Activated CD8-positive, alpha-beta memory T cell treated with anti-CD3 and anti-CD28 coated beads for 1 hour (primary cell): ENCODE measurements at places on chromosomes 3 and 15.

DNA sequence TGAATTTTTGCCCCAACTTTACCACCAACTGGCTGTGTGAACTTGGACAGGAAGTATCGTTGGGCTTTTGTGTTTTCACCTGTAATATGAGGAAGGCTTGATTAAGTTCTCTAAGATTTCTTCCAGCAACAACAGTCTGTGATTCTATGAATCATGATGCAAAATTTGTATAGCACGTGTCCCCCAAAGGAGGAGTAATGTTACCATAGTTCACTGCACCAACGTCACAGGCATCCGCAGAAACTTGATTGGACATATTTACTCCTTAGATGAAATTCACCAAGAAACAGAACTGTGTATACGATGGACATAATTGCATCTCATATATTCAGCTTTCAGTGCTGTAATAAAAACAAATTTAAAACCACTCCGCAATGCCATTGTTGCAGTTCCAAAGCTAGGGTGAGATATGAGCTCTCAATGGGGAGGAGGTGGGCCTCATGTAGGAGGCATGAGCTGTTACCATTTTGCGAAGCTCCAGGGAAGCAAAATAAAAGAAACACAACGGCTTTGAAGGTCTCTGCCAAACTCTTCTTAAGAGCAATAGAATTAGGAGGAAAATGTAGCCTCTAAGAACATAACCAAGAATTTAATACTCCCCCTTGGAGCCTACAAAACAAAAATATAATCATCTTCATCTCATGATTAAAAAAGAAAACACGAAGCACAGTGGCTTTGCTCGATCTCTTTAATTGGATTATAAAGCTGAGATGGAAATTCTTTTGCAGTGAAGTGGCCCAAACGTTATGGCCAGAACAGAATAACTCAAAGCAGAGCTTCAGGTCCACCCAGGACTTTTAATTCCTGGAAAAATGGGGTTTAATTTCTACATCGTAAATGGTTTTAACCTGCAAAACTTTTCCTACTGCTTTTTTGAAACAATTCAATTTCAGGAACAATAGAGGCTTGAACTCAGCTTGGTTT lies 80.7 kb downstream of the CHST2 start:
- DNase-seq: no peak

DNA sequence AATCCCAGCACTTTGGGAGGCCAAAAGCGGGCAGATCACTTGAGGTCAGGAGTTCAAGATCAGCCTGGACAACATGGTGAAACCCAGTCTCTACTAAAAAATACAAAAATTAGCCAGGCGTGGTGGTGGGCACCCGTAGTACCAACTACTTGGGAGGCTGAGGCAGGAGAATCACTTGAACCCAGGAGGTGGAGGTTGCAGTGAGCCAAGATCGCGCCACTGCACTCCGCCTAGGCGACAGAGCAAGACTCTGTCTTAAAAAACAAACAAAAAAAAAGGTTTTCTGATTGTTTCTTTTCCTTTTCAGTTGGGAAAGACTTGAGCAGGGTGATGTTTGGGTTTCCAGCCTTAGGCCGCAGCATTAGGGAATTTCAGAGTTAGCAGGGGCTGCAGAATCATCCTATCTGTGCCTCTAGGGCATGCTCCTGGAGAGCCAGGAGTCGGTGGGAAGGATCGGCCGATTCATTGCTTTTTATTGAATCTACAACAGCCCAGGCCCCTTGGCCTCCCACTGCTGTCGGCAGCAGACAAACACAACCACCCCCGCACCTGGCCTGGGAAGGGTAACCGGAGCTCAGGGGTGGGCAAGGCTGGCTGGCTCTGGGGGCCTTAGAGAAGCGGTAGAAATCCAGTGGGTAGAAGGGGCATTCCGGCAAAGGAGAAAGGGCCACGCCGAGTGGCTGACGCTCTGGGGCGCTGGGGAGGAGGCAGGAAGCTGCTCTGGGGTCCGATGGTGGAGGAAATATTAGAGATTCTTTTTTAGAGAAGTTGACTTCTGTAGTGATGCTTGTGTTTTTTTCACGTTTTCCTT lies 6.3 kb downstream of the CHAC1 start:
- DNase-seq: no peak

DNA sequence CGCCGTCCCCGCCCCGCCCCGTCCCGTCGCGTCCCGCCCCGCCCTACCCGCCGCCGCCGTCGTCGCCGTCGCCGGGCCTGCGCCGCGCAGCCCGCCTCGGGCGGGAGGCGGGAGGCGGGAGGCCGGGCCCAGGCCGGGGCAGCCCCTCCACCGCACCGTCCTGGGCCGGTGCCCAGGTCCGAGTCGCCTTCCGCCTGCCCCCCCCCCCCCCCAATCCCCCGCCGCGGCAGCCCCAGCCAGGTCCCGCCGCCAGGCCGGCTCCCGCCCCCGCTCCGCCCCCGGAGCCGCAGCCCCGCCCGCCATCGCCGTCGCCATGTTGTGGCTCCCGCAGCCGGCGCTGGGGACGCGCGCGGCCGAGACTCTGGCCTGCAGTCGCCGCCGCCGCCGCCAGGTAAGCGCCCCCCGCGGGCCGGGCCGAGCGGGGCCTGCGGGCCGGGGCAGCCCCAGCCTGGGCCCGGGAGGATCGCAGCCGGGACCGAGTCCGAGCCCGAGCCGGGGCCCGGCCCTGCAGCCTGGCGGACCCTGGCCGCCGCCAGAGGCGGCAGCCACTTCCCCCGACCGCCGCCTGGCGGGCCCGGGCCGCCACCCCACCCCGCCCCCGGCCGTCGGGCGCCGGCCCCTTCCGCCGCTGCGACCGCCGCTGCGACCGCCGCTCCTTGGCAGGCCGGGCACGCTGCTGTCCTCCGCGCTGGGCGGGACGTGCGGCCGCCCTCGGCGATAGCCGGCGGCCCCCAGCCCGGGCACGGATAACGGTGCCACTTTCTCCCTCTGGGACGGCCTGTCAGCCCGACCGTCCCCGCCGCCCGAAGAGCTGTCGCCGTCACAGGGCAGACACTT lies at the start of gene ZNF592:
ZNF592 (plus strand) TSS at position 319 of the 837 bp plus-strand sequence. CDS start 34,084 bp downstream, outside the sequence.
- DNase-seq: peak; percentile 78

- DNase-seq: no peak
Measured at GRCh38 chr15:98480844-98481243, 167.5 kb upstream of the IGF1R start.

DNA sequence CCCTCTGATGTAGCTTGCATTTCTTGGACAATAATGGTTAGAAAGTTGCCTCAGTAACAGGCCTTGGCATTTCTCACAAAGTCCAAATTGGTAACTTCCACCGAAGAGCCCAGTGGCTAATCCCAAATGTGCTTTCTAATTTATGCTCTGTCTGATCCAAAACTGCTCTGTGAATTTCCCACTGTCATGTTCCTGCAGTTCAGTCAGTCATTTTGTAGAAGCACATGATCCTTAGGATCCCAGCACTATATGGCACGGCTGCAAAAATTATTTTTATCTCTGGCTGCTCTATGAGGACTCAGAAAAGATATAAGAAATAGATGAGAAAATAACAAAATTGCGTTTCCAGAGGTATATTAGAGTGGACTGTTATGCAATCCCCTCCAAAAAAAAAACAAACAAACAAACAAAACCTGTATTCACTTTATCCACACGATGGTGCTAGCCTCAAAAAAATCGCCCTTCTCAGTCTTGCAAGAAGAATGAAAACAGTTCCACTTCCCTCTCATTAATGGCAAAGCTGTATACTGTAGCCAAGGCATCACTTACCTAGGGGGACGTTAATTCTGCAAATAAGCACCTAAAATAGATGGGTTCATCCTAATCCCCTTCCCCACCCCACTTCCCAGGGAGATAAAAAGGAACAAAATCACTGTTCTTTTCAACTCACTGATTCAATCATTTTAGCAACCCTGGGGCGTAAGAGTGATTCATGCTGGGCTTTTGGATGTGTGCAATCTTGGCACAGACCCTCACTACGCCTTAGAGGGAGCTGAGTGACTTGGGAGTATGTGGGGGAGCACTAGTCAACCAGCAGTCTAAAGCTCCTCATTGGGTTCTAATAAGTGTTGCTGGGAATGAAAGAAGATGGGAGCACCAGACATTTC lies 61.3 kb downstream of the TMCO5A start:
- no peak for DNase-seq

DNA sequence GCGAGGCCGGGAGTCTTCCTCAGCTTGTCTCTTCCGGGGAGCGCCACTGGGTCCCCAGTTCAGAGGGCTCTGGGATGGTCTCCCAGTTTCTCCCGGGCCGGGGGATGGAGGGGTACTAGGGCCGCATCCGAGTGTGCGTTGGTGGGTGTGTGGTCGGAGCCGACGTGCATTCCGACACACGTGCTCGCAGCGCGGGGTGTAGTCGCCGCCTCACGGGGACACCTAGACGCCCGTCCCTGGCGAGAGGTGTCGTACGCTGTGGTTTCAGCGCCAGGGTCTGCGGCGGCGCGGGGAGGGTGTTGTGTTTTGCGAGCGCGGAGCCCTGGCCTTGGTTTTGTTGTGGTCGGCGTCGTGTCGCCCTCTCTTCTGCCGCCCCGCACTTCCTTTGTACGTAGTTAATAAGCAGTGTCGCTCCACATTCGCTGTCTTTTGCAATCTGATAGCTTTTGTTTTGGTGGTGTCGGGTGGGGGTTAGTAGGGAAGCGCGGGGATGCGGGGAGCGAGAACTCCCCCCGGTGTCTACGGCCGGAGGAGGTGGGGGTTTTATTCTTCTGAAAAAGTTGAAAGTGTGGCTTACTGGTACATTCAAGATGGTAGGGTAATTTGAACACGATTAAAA lies 2.2 kb downstream of the IGF1R start:
- no peak for DNase-seq

DNA sequence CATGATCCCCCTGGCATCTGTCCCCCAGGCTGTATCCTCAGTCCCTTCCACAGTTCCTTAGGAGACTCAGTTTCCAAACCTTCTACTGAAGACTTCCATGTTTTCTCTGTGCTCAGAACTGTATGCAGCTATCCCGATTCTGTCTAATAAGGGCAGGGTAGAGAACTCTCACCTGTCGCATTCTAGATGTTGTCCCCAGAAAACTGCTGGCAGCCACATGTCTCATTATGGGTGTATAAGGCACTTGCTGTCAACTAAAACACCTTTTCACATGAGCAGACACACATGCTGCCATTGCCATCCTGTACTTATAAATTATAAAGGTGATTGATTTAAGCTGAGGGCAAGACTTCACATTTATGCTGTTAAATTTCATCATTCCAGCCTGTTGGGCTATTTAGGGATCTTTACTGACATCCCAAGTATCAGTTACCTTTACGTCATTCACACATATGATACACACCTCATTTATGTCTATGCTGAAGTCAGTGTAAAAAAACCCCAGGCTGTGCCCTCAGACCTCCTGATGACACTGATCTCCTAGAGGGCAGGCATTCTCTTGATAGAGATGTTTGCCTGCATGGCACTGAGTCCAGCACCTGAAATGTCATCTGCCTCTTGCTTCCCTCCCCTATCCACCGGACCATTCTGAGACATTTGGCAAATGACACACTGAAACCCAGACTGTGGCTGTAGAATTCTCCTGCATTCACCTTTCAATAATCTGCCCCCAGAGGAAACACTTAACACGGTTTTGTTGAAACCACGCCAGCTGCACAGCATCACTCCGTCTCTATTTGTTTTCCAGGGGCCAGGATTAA lies 35.8 kb downstream of the BTD start:
- no peak for DNase-seq

GRCh38 chr15:35560258-35560657 lies 14.3 kb upstream of the DPH6 start:
- DNase-seq: no peak

DNA sequence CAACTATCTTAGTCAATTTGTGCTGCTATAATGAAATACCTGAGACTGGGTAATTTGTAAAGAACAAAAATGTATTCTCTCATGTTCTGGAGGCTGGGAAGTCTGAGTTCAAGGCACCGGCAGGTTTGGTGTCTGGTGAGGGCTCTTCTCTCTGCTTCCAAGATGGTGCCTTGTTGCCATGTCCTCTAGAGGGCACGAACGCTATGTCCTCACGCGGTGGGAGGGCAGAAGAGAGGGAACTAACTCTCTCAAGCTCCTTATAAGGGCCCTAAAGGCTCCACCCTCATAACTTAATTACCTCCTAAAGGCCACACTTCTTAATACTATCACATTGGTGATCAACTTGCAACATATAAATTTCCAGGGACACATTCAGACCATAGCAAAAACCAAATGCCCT lies 108.4 kb downstream of the ADAMTSL3 start:
- no peak for DNase-seq

DNA sequence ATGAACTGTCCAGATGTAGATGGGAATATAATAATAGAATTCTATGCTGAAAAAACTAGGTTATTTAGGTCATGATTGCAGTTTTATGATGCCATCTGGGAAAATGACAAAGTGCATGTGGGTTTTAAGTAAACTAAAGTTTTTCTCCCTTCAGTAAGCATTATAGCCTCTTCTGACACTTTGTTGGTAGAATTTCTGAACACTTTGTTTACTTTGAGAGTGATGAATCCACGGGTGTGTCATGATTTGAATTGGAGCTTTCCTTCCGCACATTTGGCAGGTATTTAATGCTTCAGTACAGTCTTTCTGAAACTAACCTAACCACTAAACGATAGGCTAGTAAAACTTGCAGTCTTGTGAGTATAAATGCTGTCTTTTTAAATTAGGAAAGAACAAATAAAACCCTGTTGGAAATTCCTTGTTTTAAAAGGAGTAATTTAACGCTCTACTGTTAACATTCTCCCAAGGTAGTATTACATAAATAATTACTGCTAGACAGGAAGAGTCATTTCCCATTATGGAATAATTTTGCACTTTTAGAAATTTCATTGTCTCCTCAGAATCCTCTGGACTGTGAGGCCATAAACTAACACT lies 7.0 kb downstream of the FILIP1L start:
- DNase-seq: no peak
